ENCODE measurements at places on chromosomes 4 and X.

DNA sequence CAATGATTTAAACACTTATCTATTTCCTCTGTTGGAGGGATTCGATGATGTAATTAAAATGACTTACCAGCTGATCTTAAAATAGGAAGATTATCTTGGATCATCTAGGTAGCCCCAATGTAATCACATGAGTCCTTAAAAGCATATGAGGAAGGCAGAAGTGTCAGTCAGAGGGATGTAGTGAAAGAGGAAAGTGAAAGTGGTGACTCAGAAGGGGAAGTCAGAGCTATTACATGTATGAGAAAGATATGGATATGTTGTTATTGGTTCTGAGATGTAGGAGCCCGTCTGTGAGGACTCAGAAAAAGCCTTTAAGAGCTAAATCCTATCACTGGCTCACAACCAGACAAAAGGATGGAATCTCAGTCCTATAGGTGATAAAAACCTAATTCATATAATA is 456.4 kb downstream of the DACH2 start:
- no peak for DNase-seq

DNA sequence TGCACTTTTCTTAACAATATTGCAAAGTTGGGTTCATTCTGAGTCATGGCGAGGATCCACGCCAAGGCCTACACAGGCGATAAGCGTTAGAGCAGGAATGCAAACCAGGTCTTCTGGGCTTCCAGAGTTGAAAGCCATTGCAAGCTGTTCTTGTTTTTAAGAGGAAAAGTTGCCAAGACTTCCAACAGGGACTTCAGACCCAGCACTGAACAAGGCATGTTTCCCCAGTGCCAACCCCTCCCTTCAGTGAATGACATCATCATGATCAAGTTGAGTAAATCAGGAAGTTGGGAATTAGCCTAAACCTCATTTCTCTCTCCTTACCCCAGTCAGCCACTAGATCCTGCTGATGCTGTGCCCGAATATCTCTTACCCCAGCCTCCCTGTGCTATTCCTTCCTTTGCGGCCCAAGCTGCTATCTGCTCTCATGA is 355.1 kb downstream of the HS3ST1 start:
- no peak for DNase-seq

DNA sequence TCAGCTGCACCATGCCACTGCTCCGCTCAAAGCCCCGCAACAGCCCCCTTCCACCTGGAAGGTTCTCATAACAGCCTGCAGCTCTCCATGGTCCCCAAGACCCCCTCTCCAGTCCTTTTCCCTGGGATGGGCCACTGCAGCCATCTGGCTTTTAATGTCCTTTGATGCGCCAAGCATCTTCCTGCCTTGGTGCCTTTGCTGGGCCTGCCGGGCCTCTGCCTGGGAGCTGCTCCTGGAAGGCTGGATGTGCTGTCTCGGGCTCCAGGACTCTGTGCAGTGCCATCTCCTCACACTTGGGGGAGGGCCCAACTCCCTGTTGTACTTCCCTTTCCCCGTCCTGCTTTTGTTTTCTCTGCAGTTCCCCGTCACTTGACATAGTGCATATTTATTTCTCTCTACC is 60.3 kb downstream of the TAPT1 start:
- DNase-seq = no peak

DNA sequence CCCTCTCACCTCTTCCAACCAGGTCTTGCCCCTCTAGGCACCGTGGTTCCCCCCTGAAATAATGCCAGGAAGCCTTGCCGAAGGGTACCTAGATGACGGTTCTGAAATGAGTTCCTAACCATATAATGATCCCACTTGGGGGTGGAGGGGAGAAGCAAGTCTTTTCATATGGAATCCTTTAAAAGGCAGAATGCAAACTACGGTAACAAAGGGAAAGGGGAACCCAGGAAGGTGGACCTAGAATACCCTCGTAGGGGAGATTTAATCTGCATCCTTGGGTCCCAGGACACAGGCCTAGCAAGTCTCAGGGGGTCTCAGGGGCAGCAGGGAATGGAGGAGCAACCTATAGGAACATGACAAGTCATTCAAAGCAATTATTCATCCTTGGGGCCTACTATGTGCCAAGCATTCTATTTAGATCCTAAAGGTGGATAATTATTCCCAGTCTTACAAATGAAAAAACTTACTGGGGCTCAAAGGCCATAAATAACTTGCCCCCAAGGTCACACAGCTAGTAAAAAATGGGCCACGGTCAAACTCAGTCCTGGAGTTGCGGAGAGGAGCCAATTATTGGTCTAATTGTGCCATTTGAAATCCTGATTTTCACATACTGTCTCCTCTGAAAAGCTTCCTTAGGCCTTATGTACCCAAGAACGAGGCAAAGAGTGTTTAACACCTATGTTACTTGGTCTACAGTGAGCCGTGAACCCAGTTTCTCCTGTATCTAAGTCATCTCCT is 8.8 kb downstream of the BCOR start:
- no peak for DNase-seq

- DNase-seq = no peak
These were observed 5.6 kb downstream of the PCDH10 start for GRCh38 chr4:133154725-133155124.

DNA sequence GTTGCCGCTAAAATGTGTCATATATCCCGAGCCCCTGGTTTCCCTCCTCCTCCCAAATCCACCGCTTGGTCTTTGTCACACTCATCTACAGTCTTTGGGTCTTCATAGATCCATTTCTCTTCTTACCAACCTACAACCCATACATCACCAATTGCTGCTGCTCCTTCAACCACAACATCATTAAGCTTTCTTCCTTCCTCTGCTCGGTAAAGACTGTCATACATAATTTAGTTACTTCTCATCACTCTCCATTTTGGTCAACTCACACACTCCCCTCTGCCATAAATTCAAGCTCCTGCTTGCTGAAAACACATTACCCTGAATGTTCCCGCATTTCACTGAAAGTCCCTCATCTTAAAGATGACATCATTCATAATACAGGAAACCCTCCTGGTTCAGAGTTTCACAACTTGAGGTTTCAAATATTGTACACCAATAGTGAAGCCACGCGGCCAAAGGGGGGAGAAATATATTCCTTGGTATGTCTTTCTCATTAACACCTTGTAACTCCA is 1.7 kb upstream of the DCTD start:
- peak; percentile 33 for DNase-seq

DNA sequence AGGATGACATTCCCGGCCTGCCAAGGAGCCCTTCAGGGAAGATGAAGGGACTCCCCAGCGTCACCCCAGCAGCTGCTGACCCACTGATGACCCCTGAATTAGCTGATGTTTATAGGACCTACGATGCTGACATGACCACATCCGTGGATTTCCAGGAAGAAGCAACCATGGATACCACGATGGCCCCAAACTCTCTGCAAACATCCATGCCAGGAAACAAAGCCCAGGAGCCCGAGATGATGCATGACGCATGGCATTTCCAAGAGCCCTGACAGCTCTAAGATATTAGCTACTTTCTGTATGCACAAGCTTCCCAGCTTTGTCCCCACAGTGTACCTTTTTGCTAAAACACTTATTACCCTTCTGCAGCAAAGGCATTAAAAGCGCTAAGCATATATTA is 14.4 kb downstream of the AMBN start:
- DNase-seq = no peak

DNA sequence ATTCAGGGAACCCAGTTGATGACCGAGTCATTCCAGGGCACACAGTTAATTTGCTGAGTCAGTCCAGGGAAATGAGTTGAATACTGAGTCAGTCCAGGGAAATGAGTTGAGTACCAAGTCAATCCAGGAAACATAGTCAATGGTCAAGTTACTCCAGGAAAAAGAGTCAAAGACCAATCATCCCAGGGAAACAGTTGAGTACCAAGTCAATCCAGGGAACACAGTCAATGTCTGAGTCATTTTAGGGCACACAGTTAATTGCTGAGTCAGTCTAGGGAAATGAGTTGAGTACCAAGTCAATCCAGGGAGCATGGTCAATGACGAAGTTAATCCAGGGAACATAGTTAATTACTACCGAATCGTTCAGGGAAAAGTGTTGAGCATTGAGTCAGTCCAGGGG is 754.4 kb downstream of the NLGN4X start:
- DNase-seq = no peak

GRCh38 chrX:133120406-133120805 is 23.5 kb upstream of the USP26 start:
- DNase-seq = no peak

- no peak for DNase-seq
These were observed 2.3 kb downstream of the MANBA start for GRCh38 chr4:102758241-102759160.

GRCh38 chr4:55125763-55126541 is 557 bp upstream of the KDR start:
- no peak for DNase-seq

DNA sequence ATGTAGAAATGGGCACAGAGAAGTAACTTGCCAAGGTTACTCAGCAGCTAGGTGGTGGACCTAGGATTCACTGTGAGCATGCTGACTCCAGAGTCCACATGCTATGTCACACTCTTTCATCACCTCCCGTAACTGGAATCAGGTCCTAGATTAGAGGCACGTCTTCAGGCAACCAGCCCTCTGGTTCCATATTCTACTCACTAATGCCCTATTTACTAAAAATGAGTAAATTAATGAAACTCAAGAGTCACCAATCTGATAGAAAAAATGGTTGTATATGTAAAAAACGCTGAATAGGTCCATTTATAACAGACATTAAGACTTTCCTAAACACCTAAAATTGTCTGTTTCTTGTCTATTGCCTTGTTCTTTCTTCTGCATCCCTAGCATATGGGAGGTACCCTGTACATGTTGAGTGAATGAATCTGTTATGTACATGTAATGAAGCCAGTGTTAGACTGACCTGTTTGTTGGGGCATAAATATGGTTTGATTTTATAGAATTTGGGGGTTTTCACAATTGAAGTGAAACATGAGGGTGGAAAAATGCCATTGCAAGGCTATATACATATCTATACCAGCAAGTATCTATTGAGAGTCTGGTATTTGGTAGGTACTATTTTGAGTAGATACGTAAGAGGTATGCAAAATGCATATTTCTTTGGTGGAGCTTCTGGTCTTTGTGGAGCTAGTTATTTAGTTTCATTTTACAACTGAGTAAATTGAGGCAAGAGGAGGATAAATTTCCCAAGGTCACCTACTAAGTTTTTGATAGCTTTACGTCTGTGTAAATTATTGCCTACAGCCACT is 7.5 kb upstream of the RUFY3 start:
- DNase-seq = no peak

GRCh38 chrX:65731684-65732289 is 64.3 kb downstream of the MSN start:
- DNase-seq = no peak

- DNase-seq = no peak
These were observed at the start of gene GLOD5 for GRCh38 chrX:48761674-48762471. Gene GLOD5, plus strand, starts transcription at chrX:48761747. Its CDS starts 44 bp downstream, at chrX:48761791.

DNA sequence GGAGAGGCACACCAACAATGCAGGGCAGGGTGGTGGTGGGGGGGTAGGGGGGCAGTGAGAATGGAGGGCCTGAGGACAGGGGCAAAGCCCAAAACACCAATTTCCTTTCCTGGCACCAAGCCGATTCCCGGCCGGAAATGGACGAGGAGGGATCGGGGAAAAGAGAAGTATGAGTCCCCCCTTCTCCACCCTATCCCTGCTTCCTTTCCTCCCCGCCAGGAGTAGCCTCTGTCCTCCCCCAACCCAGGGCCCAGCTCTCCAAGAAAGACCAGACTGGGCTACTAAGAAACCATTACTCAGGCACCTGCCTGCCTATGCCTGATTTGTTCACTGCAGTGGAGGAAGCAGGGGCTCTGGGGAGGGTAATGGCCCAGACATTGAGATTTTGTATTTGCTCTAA is 402 bp downstream of the CCDC120 start:
- no peak for DNase-seq

GRCh38 chr4:156788782-156789181 is 182.8 kb downstream of the PDGFC start:
- DNase-seq = no peak

DNA sequence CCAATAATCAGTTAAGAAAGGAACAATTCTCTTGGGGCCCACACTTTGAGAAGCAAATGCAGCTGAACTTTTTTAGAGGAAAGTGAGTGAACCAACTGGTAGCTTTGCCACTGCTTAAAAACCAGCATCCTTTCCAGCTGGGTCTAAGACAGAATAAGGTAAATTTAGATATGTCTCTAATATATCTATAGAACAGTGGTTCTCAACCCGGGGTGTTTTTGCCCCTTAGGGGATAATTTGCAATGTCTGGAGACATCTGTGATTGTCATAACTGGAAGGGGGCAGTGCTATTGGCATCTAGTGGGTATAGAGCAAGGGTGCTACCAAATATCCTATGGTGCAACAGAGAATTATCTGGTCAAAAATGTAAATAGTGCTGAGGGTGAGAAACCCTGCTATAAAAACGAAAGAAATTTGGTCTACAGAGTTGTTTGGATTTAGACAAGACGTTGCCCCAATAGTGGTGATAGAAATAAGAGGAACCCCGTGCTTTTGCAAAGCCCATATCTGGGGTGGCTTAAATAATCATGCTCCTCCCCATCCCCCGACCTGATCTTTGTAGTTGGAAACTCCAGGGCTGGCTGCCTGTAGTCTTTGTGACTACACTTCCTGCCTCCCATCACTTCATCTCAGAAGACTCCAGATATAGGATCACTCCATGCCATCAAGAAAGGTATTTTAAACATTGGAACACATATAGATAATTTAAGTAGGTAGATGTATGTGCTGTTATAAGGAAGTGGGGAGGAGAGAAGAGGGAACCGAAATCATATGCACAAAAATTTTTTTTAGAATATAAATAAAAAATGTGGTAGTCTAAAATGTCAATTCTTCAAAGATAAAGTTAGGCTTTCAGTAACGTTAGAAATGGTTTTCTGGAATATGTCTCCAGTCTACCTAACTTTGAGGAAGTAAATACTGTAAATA is at the start of gene TLR7:
Gene TLR7, plus strand, starts transcription at position 622 of the 927 bp plus-strand sequence. CDS start 507 bp downstream, outside the sequence.
- DNase-seq = no peak

DNA sequence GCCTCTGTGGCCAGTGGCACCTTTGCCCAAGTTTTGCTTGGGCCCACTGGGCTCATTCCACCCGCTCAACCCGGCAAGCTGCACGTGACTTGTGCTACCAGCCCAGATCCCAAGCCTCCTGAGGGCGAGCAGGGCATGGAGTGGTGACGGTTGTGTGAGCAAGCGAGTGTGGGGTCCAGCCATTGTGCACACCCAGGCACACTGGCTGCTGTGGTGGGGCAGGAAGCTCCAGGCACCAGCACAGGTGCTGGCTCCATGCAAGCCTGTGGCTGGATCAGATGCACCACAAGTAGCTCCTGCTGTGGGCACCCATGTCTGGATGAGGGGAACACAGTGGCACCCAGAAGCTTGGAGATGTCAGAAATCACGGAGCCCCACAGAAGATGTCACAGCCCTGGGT is 557.0 kb upstream of the GNPDA2 start:
- DNase-seq = no peak

DNA sequence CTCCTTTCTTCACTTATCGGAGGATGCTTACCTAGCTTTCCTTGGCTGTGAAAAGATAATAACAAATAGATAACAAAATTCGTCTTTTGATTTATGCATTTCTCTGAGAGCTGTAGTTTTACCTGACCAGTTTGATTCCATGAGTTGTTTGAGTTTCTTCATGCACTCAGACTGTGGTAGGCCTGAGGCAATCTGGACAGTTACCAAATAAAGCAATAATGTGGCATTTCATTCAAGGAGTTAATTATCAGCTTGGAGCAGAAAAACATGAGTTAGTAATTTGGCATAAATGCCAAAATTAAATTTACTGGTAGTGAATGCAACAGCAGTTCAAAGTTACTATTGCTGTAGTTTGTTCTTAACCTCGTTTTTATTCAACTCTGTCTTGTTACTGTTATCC is 53.5 kb downstream of the FABP2 start:
- no peak for DNase-seq

GRCh38 chr4:80875642-80876041 is 154.9 kb upstream of the BMP3 start:
- DNase-seq = no peak
